Activated CD4-positive, alpha-beta T cell treated with anti-CD3 and anti-CD28 coated beads, Interleukin-2, amount 50 U/mL, for 24 hours (primary cell): ENCODE measurements at places on chromosomes 16 and 17.
A peak's percentile ranks its signal among the peaks of the same experiment; 100 is the strongest.

DNA sequence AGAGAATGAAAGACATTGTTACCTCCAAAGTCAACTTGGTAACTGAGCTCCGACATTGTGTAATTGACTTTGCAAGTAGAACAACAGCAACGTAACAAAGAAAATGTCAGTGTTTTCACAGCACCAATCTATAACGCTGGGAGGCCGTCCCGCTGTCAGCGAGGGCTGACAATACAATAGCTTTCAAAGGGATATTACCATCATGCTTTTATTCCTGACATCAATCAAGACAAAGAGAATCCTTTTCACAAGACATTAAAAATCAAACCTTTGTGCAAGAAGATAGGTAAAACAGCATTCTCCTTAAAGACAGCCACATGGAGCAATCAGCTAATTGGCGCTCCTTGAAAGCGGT is 6.2 kb downstream of the ZNF423 start:
- no peak for DNase-seq

GRCh38 chr17:27495460-27495859 is 39.2 kb downstream of the KSR1 start:
- DNase-seq, result no peak

DNA sequence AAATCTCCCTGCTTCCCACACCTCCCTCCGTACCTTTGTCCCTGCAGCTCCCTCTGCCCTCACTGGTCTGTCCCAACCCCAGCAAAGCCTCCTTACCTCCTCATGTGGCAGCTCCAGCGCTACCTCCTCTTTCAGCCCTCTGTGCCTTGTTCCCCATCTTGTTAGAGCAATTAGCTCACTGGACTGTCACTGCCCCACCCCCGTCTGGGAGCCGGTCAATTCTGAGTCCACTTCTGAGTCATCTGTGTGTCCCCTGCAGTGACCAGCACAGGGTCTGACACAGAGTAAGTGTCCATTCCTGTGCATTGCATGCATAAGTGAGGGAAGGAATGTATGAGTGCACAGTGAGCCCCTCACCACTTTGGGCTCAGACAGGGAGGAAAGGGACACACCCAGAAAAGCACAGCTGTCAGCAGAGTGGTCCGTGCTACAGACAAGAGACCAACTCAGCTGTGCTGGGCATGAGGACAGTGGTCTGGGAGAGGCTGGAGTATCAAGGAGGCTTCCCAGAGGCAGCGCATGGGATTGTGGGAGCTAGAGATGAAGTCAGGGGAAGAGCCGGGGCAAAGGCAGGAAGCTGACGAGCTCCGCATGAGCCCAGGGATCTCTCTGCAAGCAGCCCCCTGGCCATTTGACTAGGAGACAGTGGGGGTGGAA is 45.9 kb downstream of the PITPNM3 start:
- no peak for DNase-seq

DNA sequence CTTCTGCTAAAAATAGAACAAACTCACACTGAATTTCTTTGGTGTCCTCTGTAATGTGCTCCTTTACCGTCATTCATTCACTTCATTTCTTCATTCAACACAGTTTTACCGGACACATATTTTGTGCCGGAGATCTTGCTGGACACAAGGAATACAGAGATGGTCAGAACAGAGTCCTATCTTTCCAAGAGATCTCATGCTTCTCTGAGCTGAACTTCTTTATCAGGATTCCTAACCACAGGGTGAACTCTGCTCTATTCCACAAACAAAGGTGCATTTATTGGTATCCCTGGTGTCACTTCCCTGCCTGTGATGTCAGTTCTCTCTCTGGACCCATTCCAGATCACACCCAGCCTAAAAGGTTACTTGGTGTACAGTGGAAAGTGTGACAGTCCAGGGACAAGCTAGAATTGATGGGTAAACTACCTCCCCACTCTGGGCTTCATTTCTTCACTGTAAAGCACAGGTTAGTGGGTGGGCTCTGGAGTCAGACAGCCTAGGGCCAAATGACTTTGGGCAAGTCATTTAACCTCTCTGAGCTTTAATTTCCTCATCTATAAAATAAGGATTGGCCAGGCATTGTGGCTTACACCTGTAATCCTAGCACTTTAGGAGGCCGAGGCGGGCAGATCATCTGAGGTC is 4.2 kb downstream of the IFI35 start:
- DNase-seq, result no peak

GRCh38 chr17:42313773-42314566 is 25.7 kb downstream of the STAT5A start:
- no peak for DNase-seq

DNA sequence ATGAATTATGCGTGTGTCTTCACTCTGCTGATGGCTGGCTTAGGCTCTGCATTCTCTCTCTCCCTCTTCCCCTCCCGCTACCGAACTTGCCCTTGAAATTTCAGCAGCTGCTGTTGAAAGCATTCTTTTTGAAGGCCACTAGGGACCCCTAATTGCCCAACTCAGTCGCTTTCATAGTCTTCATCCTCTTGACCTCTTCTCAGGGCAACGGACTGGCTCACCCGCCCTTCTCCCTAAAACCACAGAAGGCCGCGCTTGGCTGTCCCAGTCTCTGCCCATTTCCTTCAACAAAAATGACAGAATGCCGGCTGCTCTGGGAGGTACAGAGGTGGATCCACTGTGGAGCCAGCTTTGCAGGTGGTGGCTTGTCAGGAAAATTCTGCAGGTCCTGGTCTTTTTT is 21.0 kb upstream of the FMNL1 start:
- no peak for DNase-seq

GRCh38 chr17:42180922-42181850 is at the start of gene KCNH4:
Gene KCNH4 (minus strand): TSS chr17:42181142. CDS start chr17:42180945, 197 bp downstream.
- peak; percentile 85 for DNase-seq

- no peak for DNase-seq
These were observed 79.1 kb downstream of the GRIN2A start for GRCh38 chr16:10103118-10103517.

- DNase-seq, result no peak
These were observed 14.8 kb upstream of the ZNF287 start for GRCh38 chr17:16583781-16584180.

- DNase-seq, result no peak
These were observed 11.7 kb downstream of the GAA start for GRCh38 chr17:80113033-80113484.

GRCh38 chr16:75868636-75869632 is 142.6 kb upstream of the CPHXL start:
- no peak for DNase-seq

DNA sequence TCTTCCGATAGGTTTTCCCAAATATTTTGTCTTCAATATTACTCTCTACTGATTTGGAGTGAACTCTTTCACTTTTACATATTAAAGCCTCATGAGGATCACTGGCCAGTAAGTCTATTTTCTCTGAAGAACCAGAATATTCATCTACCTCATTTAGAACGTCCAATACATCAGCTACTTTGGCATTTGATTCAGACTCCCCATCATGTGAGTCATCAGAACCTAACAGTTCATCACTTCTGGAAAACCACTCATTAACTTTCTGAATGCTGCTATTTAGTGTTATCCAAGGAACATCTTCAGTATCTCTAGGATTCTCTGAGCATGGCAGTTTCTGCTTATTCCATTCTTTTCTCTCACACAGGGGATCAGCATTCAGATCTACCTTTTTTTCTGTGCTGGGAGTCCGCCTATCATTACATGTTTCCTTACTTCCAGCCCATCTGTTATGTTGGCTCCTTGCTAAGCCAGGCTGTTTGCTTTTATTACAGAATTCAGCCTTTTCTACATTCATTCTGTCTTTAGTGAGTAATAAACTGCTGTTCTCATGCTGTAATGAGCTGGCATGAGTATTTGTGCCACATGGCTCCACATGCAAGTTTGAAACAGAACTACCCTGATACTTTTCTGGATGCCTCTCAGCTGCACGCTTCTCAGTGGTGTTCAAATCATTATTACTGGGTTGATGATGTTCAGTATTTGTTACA is 30.9 kb downstream of the BRCA1 start:
- no peak for DNase-seq

GRCh38 chr16:2529961-2530628 is 1.1 kb downstream of the CEMP1 start:
- DNase-seq, result no peak

- DNase-seq, result no peak
These were observed 5.0 kb upstream of the TLCD2 start for GRCh38 chr17:1714980-1715802.

DNA sequence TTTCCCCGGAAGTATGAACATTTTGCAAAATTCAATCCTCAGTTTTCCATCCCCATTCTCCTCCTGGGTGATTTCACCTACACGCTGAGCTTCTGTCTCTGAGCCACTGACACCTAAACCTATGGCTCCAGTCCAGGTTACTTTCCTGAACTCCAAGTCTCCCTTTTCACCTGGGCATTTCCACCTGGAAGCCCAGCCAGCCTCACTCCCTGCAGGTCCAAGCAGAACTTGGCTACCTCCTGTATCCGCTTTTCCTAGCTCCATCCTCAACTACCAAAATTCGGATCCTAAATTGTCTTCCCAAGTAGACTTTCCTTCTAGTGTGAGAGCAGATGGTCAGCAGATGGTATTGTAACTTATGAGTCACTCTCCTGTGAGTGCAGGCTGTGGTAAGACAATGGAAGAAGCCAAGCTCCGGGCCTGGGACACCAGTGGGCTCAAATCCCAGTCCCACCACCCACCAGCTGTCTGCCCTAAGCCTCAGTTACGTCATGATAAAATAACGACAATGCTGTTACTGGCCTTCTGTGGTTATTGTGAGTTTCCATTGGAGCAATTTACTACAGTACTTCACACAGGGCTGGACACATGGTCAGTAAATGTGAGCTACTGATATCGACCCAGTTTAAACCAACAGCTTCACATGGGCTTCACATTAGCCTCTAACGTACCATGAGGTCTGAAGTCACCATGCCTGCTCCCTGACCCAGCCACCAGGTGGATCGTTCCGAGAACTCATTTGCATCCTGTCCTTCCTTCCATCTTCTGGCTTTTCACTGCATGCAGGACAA is 33.3 kb downstream of the PECAM1 start:
- no peak for DNase-seq
